ENCODE measurements at places on chromosomes 3 and 15.

DNA sequence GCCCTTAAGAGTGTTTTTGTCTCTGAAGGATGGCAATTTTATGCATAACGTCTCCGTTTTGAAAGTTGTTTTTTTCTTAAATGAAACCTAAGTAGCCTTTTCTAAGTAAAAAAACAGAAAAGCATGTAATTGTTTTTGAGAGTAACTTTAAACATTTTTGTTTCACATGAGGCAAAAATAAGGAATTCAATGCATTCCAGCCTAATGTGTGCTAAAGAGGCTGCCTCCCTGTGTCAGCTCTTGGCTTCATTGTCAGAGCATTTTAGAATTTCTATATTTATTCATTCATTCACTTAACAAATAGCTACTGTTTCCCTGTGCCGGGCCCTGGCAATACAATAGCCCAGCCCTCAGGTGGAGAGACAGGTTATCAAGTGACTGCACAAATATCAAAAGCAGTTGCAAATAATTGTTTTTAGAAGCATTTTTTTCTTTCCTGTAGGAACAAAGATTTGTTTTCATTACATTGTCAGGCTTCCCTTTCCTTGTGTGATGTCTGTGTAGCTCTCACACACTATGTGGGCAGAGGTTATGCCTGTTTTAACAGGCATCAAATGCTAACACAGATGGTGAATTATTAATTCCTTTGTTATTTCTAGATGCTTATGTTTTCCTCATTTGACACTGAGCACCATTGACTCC, 81.9 kb downstream of the CCK start:
- no peaks in the 10 kb centered on the region for H3K27me3 ChIP-seq
- H3K36me3 ChIP-seq = peaks cover 9% of the 10 kb centered on the region
- no peak overlapping the region for H3K4me3 ChIP-seq
- no peak overlapping the region for H3K27ac ChIP-seq

GRCh38 chr15:76682259-76682658, 222.9 kb downstream of the SCAPER start:
- DNase-seq = no peak
- no peak overlapping the region for H3K27ac ChIP-seq
- no peaks in the 10 kb centered on the region for H3K36me3 ChIP-seq
- no peaks in the 10 kb centered on the region for H3K27me3 ChIP-seq

DNA sequence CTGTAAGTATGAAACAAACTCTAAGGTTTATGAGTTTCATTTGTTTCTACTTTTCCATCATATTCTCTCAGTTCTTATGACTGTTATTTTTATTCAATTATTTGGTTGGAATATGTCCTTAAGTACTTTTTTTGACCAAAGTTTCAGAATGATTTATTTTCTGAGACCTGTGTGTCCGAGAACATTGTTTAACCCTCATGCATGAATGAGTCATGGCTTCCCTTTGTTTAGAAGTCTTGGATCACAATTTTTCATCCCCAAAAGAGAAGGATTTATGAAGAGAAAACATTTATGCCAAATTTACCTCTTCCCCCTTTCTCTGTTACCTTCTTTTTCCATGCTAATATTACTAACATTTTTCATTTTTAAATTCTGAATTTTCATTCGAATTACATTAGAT, 518.0 kb upstream of the NR2F2 start:
- H3K27ac ChIP-seq = no peak overlapping the region
- no peaks in the 10 kb centered on the region for H3K27me3 ChIP-seq
- H3K36me3 ChIP-seq = no peaks in the 10 kb centered on the region
- no peak overlapping the region for H3K4me3 ChIP-seq
- no peaks in the 10 kb centered on the region for H3K4me1 ChIP-seq

- no peak overlapping the region for H3K4me3 ChIP-seq
- no peak for DNase-seq
- no peaks in the 10 kb centered on the region for H3K4me1 ChIP-seq
- no peak overlapping the region for H3K27ac ChIP-seq
- H3K27me3 ChIP-seq = no peaks in the 10 kb centered on the region
- H3K36me3 ChIP-seq = peaks cover 43% of the 10 kb centered on the region
These were observed 185.9 kb downstream of the ERC2 start for GRCh38 chr3:56282341-56282740.

Data from H9 (cell line).